ENCODE measurements at places on chromosomes 1 and 21. TPM values are rescaled to one million over a fixed set of nuclear protein-coding genes. Genes with fewer than 3 reads are reported as not detected.

The B4GALT2 gene
- 40.1 TPM for total RNA-seq

The IL6R gene
- total RNA-seq: 7.6 TPM

The DBT gene
- total RNA-seq: 2.6 TPM

The PKLR gene
- total RNA-seq: under 0.01 TPM

The RXFP4 gene
- not detected for total RNA-seq

The PLD5 gene
- total RNA-seq: not detected

The STX12 gene
- 56.9 TPM for total RNA-seq

The SH2D1B gene
- not detected for total RNA-seq

The TRAF3IP3 gene
- not detected for total RNA-seq

The CD1E gene
- total RNA-seq: not detected

The LCK gene
- total RNA-seq: under 0.01 TPM

The AADACL4 gene
- total RNA-seq: not detected

The MTMR11 gene
- 0.87 TPM for total RNA-seq

The ADAM30 gene
- total RNA-seq: not detected

The RAP1GAP gene
- under 0.01 TPM for total RNA-seq

The SLC1A7 gene
- total RNA-seq: not detected

The MASP2 gene
- not detected for total RNA-seq

The CFAP57 gene
- 0.20 TPM for total RNA-seq
